ENCODE measurements at places on chromosomes 12 and 14.

DNA sequence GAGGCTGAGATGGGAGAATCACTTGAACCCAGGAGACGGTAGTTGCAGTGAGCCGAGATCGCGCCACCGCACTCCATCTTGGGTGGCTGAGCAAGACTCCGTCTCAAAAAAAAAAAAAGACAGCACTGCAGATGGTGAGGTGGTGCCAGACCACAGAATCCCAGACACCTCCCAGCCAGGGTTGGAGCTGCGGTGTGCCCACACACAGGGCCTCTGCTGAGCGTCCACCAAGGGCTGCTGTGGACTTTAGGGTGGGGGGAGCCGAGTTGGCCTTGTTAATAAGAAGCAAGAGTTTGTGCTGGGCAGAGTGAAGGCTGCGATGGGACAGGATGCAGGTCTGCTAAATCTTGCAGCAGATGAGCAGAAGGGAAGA is 14.2 kb downstream of the KMT5A start:
- no peak for DNase-seq

- DNase-seq: no peak
Measured at GRCh38 chr12:56634242-56634836, 4.2 kb upstream of the BAZ2A start.

DNA sequence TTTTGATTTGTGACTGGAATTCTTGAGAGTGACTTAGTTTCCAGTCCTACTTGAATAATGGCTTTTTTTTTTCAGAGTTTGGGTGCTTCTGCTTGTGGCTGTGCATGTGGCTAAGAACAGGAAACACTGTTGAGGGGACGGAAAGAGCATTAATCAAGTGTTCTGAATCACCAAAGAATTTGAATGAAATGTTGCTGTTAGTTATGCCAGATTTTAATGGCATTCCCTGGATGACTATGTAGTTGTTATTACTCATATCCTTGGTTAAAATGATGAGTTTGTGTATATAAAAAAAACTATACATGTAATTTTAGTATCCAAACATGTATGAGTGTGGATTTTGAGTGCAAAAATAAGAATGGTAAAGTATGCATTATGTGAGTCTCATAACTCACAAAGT is 347.9 kb downstream of the BCAT1 start:
- DNase-seq: no peak

- DNase-seq: peak; percentile 69
Measured at GRCh38 chr12:43338848-43339526, 213.0 kb downstream of the ADAMTS20 start.

DNA sequence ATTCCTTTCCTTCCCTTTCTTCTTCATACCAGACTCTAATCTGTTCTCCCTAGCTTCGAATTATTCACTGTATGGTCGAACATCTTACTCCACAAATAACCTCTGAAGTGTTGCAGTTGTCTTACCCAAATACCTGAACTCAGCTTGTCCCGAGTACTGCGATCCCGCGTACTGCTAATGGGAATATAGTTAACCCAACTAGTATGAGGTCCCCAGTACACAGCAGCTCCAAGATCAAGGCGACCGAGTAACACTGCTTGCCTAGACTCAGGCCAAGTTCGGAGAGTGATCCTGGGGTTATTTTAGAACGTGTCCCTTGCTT is 462 bp upstream of the ETNK1 start:
- peak; percentile 55 for DNase-seq

DNA sequence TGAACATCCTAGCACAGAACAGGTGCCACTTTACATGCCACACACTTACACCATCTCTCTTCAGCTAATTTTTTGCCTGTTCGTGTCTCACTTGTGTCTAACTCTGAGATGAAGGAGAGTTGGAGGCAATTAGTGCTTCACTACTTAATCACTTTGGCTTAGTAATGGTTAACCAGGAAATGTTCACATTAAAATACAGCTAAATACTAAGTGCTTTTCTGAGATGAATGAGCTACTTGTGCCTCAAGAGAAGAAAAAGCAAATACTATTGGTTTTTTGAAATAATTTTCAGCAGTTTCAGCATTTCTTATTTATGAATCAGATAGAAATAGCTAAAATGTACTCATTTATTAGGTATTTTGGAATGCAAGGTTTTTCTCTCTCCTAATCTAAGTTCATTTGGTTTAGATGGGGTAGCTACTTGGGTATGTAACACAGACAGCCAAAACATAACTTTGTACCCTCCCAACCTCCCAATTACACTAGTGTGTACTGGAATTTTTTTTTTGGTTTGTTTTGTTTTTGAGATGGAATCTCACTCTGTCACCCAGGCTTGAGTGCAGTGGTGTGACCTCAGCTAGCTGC is 1474.1 kb upstream of the SEL1L start:
- DNase-seq: no peak

- DNase-seq: no peak
Measured at GRCh38 chr14:51094282-51094821, 553 bp downstream of the TRIM9 start.

DNA sequence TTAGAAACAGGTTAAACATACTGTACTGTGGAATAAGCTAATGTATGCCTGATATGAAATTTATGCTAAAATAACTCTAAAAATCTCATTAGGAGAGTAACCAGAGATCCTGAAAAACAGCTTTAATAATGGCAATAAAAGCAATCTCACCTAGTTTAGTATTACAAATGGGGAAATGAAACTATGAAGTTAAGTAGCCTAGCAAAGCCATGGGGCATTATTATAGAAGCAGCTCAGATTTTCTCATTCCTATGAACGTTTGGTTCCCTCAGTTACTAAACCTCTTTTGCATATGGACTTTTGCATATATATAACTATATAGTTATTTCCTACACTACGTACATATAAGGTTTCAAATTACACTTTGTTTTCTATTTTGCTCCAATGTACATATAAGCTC is 25.0 kb upstream of the APPL2 start:
- DNase-seq: no peak

- DNase-seq: no peak
Measured at GRCh38 chr12:42213954-42214426, 24.1 kb downstream of the YAF2 start.

GRCh38 chr14:52789118-52789517 is 2.3 kb downstream of the GNPNAT1 start:
- DNase-seq: no peak

- no peak for DNase-seq
Measured at GRCh38 chr12:27550653-27550975, 26.6 kb downstream of the PPFIBP1 start.

- no peak for DNase-seq
Measured at GRCh38 chr12:109009766-109010165, 11.1 kb downstream of the SVOP start.

- DNase-seq: no peak
Measured at GRCh38 chr14:95440951-95441350, 75.5 kb downstream of the SYNE3 start.

DNA sequence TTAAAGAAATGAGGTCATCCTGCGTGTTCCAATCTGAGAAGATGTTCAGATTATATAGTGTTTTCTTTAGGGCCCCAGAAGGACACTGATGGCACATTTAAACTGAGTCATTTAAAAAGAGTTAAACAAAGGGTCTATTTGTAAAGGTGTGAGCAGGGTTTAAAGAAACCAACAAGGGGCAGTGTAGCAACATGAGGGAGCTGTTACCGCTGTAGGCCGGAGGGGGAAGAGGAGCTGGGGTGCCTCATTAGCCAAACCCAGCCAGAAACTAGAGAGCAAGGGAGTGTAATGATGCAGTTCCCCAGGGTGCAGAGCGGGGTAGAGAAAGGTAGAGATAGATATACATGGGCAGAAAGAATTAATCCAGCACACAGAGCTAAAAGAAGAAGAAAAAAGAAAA is 160.4 kb downstream of the TBX5 start:
- no peak for DNase-seq

GRCh38 chr12:93135286-93136239 is 206.5 kb upstream of the EEA1 start:
- peak; percentile 75 for DNase-seq

GRCh38 chr14:33232031-33232430 is 293.4 kb downstream of the NPAS3 start:
- DNase-seq: no peak

All from NCI-H1417 treated with DMSO at 0.1 percent for 48 hours (cell line).